ENCODE measurements at places on chromosomes 13 and 19.
A peak's percentile ranks its signal among the peaks of the same experiment; 100 is the strongest.

GRCh38 chr13:86892330-86892729 is 778.8 kb upstream of the SLITRK5 start:
- DNase-seq = no peak

GRCh38 chr19:54521022-54521859 is 18.6 kb downstream of the LAIR2 start:
- no peak for DNase-seq

DNA sequence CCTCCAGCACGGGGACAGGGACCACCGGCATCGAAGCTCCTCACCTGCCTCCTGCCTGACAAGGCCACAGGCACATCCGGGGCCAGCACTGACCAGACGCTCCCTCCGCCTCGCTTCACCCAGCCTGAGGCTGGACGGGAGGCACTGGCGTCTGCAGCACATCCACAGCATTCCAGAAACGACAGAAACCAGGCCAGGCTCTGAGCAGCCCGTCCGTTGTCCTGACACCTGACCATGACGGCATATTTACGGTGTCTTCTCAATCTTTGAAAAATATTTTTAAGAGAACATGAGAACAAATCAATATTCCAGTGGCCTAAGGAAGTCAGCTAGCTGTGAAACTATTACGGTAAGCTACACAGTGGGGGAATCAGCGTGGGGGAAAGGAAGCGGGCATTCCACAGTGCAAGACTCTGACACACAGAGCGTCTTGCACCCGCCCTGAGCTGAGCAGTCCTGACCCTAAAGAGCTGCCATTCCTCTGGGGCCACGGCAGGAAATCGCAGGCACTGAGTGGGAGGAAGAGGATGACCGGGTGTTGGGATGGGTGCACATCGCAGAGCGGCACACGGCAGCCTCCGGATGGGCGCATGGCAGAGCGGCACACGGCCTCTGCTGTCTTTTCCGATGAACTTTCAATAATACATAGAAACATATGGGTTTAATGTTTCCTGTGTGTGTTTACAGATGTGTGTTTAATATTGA is 26.8 kb downstream of the RASA3 start:
- DNase-seq = no peak

GRCh38 chr19:56301155-56301554 is 13.5 kb downstream of the ZSCAN5A start:
- DNase-seq = no peak

DNA sequence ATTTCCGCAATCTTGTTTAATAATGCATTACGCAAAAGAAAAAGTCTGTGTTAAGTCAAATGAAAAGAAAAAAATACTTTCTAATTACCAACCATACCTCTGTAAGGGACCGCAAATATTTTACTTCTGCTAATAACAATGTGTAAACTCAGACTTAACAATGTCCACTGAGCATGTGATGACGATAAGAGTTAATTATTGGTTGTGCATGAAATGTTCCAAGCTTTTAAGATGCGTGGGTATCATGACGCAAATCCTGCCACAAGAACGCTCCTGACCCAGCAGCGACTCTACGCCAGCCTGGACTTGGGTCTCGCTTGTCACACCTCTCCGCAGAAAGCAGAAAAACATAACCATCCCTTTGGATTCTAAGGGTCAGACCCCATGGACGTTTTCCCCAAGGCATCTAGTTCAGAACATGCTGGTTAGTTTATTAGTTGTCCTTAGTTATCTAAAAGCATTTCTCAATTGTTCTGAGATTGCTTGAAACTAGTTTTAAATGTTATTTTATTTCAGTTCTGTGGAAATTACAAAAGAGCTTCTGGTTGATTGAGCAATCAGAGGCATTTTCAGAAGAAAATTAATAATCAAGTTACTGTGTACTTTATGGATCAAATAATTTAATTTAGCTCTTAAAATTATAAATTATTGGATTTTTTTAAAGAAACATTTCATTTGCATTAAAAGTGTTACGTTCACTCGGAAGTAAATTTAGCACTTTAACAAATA is 779.9 kb upstream of the ARGLU1 start:
- DNase-seq = no peak

- DNase-seq = peak; percentile 31
Measured at GRCh38 chr13:94548821-94549231, 47.1 kb downstream of the TGDS start.

DNA sequence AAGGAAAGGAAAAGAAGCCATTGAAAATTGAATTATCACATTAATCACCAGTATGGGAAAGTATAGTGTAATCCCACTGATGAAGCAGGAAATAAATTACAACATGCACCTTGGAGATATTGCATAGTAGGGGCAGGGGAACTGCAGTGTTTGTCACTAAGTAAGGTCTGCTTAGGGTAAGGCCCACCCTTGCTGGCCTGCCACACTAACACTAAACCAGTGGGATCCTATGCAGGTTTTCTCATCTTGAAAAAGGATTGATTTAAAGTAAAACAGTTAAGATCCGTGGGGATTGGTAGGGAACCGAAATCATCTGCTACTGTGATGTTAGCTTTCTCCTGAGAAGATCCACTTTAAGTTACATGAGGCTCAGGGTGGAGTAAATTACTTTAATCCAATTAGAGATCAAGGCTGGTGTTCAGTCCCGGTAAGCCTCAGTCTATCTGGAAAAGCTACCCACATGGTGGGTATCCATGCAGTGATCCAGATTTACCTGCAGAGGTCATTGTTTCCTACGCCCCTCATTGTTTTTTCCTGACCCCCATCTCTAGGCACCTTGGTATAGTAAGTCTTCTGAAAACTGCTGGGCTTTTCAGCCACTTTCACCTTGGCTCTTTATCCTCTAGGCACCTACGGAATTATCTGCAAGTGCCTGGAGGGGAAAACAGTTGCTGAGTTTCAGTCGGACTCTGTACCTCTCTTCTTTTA is 1014.9 kb upstream of the ATXN8OS start:
- no peak for DNase-seq

GRCh38 chr13:49044008-49044407 is 68.3 kb downstream of the FNDC3A start:
- DNase-seq = no peak

Measured in activated CD4-positive, CD25-positive, alpha-beta regulatory T cell (primary cell).